Glutamatergic neuron (in vitro differentiated cells): ENCODE measurements at places on chromosomes 6 and 20. TPM values are rescaled to one million over a fixed set of nuclear protein-coding genes. Genes with fewer than 3 reads are reported as not detected.

ZNF512B gene
- 32.2 TPM for total RNA-seq

DNA sequence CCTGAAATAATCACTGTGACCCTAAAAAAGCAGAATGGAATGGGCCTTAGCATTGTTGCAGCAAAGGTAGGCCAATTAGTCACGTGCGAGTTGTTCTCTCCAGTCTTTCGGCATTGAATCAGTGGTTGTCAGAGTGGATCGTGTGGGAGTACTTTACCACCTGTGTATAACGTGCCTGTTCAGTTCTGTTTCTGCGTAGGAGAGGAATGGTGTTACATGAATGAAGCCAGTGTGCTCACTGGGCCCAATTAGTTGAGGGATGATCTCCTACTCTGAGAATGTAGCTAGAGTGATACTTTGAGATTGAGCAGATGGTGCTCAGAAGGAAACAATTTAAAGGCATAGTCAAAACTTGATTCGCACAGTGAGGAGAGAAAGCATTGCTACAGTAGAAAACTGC is 72.4 kb upstream of the KIF25 start:
- no peaks in the 10 kb centered on the region for H3K27me3 ChIP-seq
- H3K27ac ChIP-seq, result peak overlapping the region; percentile 5
- H3K4me1 ChIP-seq, result no peaks in the 10 kb centered on the region
- H3K4me3 ChIP-seq, result no peak overlapping the region
- no peak for DNase-seq
- no peaks in the 10 kb centered on the region for H3K36me3 ChIP-seq

DNA sequence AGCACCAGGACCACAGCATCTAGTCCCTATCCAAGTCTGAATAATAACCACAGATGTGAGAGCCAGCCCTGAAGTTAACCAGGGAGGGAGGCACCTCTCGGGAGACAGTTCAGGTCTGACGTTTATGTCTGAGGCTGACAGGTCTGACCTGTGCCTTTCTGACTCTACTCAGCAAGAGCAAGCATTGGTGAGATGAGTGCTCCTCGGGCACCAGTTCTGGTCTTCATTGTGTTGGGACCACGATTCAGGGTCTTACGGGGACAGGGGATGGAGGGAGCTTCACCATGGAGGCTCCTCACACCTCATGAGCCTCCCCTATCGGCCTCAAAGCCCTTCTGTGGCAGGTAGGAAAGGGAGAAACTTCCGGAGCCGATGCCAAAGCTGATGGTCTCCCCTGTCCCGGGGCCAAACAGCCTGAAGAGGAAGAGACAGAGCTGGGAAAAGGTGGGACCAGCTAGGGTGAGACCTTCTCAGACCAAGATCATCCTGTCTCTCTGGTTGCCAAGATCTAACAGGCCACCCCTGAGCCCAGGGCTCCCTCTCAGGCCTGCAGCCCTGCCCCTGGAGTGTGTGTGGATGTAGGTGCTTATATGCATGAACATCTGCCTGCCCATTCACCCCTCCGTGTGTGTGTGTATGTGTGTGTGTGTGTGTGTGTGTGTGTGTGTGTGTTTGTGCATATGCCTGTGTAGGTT is 170.5 kb downstream of the VEGFA start:
- H3K27me3 ChIP-seq, result peaks cover 3% of the 10 kb centered on the region
- no peak overlapping the region for H3K4me3 ChIP-seq
- H3K36me3 ChIP-seq, result peaks cover 4% of the 10 kb centered on the region
- peaks cover 5% of the 10 kb centered on the region for H3K4me1 ChIP-seq
- no peak for DNase-seq

DNA sequence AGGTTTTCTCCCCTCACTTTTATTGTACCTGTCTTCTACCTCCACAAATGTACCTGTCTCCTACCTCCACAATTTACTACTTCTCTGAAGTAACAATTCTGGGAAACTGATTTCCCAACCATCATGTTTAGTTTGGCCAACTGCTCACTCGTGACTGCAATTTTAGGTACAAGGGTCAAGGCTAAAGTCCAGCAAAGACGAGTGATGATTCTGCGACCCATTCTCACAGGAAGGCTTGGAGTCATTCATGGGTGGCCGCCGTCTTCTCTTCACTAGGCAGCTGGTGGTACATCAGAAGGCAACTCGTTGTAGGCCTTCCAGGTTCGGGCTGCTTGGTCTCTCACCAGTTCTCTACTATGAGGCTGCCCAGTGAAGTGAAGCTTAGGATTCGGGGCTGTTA is 483.8 kb upstream of the JARID2 start:
- no peaks in the 10 kb centered on the region for H3K27me3 ChIP-seq
- H3K36me3 ChIP-seq, result no peaks in the 10 kb centered on the region
- H3K4me3 ChIP-seq, result no peak overlapping the region
- no peak overlapping the region for H3K27ac ChIP-seq
- DNase-seq, result no peak

GRCh38 chr6:73353636-73354593 is at the start of gene DPPA5:
TSS of gene DPPA5 (minus strand) at chr6:73354276. CDS start at chr6:73354225, 51 bp downstream.
- H3K27ac ChIP-seq, result no peak within 1 kb of the TSS
- H3K4me3 ChIP-seq, result no peak within 1 kb of the TSS
- H3K4me1 ChIP-seq, result no peaks in the 10 kb centered on the region
- DNase-seq, result no peak

PEX7 gene
- 4.1 TPM for total RNA-seq

RAB32 gene
- 8.6 TPM for total RNA-seq

DNA sequence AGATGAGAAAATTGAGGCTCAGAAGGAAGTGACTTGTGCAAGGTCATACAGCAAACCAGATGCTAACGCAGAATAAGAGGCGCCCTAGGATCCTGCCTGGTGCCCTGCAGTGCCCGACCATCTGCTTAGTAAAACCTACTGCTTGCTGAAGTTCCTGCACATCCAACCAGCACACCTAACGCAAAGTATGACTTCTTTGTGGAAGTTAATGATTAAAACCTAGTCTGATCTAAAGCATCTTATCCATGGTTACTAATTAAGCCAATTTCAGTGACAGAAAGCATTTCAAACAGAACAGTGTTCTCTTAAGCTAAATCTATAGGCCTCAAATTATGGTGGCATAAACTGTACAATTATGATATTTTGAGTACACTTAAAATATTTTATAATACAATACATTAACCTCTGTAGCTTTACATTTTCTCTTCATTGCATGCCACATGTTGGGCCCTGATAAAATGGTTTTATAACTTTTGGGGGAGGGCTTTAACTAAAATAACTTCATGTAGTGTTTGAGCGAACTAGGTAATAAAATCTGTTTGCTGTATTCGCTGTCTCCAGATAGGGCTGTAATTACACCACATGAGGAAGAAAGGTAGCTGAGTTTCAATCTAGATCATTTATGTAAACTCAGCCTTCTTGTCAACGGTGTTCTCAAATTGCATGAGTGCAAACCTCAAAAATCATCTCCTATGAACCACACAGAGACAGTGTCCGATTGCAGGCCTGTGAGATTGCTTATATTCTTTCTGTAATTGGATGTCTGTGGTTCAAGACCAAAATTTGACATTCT is 37.5 kb upstream of the BEND3 start:
- peaks cover 14% of the 10 kb centered on the region for H3K4me1 ChIP-seq
- no peaks in the 10 kb centered on the region for H3K36me3 ChIP-seq
- H3K27me3 ChIP-seq, result no peaks in the 10 kb centered on the region
- no peak overlapping the region for H3K4me3 ChIP-seq
- H3K27ac ChIP-seq, result no peak overlapping the region
- no peak for DNase-seq

B3GAT2 gene
- total RNA-seq, result 8.1 TPM

GRCh38 chr6:95266537-95267258 is 310.6 kb upstream of the MANEA start:
- DNase-seq, result no peak
- no peak overlapping the region for H3K27ac ChIP-seq
- H3K4me3 ChIP-seq, result no peak overlapping the region
- no peaks in the 10 kb centered on the region for H3K4me1 ChIP-seq

GRCh38 chr6:104940893-104941728 is 15.8 kb upstream of the LIN28B start:
- H3K27me3 ChIP-seq, result peaks cover 16% of the 10 kb centered on the region
- peak; percentile 88 for DNase-seq
- H3K36me3 ChIP-seq, result peaks cover 8% of the 10 kb centered on the region
- H3K27ac ChIP-seq, result peak overlapping the region; percentile 99

ENPP1 gene
- total RNA-seq, result 2.4 TPM

DNA sequence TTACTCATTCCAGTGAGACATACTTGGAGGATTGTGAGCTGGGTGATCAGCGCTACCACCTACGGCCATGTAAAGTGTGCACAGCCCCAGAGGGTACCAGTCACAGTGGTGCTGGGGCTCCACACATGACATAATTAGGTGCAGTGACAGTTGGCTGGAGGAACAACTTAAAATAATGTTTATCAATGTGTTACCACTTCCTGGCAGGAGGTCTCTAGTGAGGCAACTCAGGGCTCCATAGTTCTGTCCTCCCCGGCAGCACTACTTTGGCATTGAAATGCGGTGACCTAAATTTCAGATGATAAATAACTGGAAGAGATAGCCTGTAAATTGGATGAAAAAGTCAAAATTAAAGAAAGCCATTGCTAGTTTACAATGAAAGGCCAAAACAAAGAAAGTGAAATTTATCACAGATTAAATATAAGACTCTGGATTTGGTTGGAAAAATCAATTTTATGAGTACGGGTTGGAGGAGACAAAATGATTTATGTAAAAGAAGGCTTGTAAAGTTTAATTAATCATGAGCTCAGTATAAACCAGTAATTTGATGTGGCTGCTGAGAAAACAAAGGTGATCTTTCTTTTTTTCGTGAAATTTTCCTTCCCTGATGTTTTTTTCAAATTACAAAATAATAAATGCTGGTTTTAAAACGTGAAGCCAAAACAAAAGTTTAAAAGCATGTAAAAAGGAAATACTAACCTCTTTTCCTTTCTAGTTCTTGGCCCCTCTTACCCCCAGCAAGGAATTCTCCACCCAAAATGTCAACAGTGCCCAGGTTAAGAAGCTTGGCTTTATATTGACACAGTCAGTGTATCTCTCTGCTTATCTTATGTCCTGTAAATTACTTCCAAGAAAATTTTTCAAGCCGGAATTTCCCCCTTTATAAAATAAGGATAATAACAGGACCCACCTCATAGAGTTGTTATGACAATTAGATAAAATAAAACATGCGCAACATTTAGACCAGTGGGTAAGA is 126.7 kb upstream of the NOX3 start:
- DNase-seq, result no peak
- H3K27me3 ChIP-seq, result peaks cover 2% of the 10 kb centered on the region
- H3K4me1 ChIP-seq, result peaks cover 13% of the 10 kb centered on the region

- H3K27ac ChIP-seq, result peak within 1 kb of the TSS; percentile 78
- peak; percentile 82 for DNase-seq
- no peaks in the 10 kb centered on the region for H3K36me3 ChIP-seq
- H3K4me3 ChIP-seq, result peak within 1 kb of the TSS; percentile 91
- H3K4me1 ChIP-seq, result peaks cover 17% of the 10 kb centered on the region
Observed at GRCh38 chr6:73262671-73263569, at the start of gene KHDC1. TSS of gene KHDC1 (minus strand) at chr6:73263196. CDS start at chr6:73242517, 20,679 bp downstream.

- H3K36me3 ChIP-seq, result no peaks in the 10 kb centered on the region
- no peak for DNase-seq
- H3K4me3 ChIP-seq, result no peak overlapping the region
- H3K27ac ChIP-seq, result no peak overlapping the region
Observed at GRCh38 chr6:55729665-55730064, 145.7 kb downstream of the BMP5 start.

GRCh38 chr6:48670546-48670945 is 559.5 kb upstream of the PTCHD4 start:
- H3K4me1 ChIP-seq, result peaks cover 4% of the 10 kb centered on the region
- no peak overlapping the region for H3K4me3 ChIP-seq
- no peaks in the 10 kb centered on the region for H3K36me3 ChIP-seq

- no peak overlapping the region for H3K27ac ChIP-seq
- DNase-seq, result no peak
- H3K27me3 ChIP-seq, result no peaks in the 10 kb centered on the region
Observed at GRCh38 chr6:100901582-100901981, 20.5 kb upstream of the ASCC3 start.

GRCh38 chr6:127457456-127458064 is 1.6 kb downstream of the KIAA0408 start:
- no peak overlapping the region for H3K27ac ChIP-seq
- no peak overlapping the region for H3K4me3 ChIP-seq
- DNase-seq, result no peak
- peaks cover 35% of the 10 kb centered on the region for H3K4me1 ChIP-seq

GRCh38 chr20:14955399-14955798 is 618.0 kb upstream of the FLRT3 start:
- DNase-seq, result no peak
- peaks cover 2% of the 10 kb centered on the region for H3K27me3 ChIP-seq
- H3K4me1 ChIP-seq, result peaks cover 32% of the 10 kb centered on the region
- peak overlapping the region; percentile 17 for H3K4me3 ChIP-seq
- H3K27ac ChIP-seq, result peak overlapping the region; percentile 56

- no peak overlapping the region for H3K4me3 ChIP-seq
- H3K36me3 ChIP-seq, result no peaks in the 10 kb centered on the region
- no peak for DNase-seq
- H3K27me3 ChIP-seq, result peaks cover 5% of the 10 kb centered on the region
- no peak overlapping the region for H3K27ac ChIP-seq
Observed at GRCh38 chr6:31874836-31875572, 3.8 kb downstream of the SLC44A4 start.

DNA sequence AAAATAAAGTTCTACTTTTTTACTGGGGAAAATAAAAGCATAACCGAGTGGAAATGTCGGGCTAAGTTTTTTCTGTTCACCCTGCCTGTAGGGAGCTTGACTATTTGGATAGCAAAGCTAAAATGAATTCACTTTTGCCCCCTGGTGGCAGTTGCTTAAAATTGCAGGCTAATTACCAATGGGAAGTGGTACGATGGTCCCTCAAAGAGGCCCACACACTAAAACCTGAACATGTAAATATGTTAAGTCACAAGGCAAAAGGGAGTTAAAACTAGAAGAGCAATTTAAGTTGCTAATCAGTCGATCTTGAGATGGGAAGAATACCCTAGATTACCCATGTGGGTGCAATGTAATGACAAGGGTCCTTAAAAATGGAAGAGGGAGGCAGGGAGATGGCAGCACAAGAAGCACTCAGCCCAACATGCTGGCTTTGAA is 916 bp upstream of the SUN5 start:
- H3K4me3 ChIP-seq, result no peak overlapping the region
- DNase-seq, result no peak
- H3K4me1 ChIP-seq, result no peaks in the 10 kb centered on the region
- H3K36me3 ChIP-seq, result no peaks in the 10 kb centered on the region
- H3K27ac ChIP-seq, result no peak overlapping the region
- peaks cover 1% of the 10 kb centered on the region for H3K27me3 ChIP-seq

RAET1G gene
- not detected for total RNA-seq

DNA sequence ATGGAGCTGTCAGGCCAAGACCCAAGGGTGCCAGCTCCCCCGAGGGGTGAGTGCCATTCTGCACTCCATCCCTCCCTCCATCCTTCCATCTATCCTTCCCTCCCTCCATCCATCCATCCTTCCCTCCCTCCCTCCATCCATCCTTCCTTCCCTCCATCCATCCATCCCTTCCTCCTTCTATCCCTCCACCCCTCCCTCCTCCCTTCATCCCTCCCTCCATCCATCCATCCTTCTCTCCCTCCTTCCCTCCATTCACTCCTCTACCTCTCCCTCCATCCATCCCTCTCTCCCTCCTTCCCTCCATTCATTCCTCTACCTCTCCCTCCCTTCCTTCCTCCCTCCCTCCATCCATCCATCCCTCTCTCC is 41.3 kb upstream of the MRGBP start:
- H3K4me1 ChIP-seq, result peaks cover 2% of the 10 kb centered on the region
- H3K36me3 ChIP-seq, result no peaks in the 10 kb centered on the region
- H3K27me3 ChIP-seq, result no peaks in the 10 kb centered on the region
- H3K4me3 ChIP-seq, result no peak overlapping the region
- no peak for DNase-seq
- H3K27ac ChIP-seq, result no peak overlapping the region

- H3K4me1 ChIP-seq, result peaks cover 3% of the 10 kb centered on the region
- no peaks in the 10 kb centered on the region for H3K36me3 ChIP-seq
- H3K27me3 ChIP-seq, result no peaks in the 10 kb centered on the region
- peak; percentile 84 for DNase-seq
- no peak overlapping the region for H3K4me3 ChIP-seq
Observed at GRCh38 chr20:7285918-7286556, 518.6 kb downstream of the BMP2 start.

VEGFA gene
- 21.6 TPM for total RNA-seq

MUC21 gene
- total RNA-seq, result not detected
